ENCODE measurements at places on chromosomes 5 and 9.
A peak's percentile ranks its signal among the peaks of the same experiment; 100 is the strongest.

DNA sequence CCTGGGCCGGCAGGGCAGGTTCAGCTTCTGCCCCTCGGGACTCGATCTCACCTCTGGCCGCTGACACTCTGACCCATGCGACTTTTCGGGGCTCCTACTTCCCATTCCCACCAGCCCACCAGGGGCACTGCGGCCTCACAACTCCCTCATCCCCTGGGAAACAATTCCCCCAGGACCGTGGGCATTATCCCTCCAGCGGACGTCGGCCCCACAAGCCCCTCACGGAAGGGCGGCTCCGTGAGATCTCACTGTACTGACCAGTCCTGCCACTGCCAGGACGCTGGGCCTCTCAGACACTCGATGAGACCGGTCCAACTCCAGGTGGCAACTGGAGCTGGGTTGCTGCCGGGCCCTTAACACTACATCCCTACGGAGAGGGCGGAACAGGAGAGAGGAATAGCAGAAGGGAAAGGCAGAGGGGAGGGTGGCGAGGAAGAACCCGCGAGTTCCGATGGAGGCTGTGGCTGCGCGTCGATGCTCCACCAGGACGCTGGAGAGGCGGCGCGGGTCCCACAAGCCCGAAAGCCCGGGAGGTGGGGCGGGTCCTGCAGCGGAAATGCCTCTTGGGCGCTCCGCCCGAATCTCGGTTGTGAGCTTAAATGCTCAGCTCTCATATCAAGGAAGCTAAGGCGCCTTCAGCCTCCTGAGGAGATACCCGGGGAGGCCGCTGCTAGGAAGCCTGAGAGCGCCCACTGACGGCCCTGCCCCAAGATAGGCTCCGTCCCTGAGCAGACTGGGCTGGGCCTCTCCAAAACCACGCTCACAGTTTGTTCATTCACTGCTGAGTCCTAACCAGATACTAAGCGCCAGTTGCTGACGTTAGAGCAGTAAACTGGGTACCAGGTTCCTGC lies 36.3 kb downstream of the VCP start:
- DNase-seq, result peak; percentile 53

DNA sequence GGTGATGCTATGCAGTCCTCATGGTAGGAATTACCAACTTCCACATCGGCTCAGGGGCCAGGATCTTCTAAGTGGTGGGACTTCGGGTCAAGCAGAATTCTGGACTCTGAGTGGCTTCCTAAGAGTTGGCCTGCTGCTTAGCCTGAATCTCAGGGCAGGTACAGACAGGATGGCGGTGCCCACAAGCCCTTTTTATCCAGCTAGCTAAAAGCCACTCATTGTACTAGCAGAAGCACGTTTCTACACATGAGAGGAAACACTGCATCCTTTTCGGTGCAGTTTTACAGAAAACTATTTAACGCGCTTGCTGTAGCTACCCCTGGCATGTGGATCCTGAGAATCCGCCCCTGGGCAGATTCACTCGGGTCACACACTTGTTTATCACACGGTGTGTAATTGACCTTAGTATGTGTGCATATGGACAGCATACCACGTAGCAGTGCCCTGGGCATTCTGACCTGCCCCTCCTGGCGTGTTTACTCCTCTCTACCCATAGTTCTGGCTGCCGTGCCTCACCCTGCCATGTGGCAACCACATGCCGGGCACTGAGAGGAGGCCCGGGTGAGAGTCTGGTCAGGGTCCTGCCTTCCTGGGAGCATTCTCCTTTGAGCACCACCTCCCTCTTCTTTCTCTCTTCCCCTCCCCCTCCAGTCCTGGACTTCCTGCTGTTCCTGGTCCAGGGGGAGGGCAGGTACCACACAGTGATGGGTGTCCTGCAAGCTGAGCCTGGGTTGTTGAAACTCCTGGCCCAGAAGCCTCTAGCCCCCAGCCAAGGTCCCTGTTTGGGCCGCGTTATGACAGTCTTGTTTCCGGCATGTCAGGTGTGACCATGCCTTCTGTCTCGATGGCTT lies 65.9 kb downstream of the DAB2IP start:
- no peak for DNase-seq

GRCh38 chr5:43049236-43049635 lies 9.1 kb upstream of the ANXA2R start:
- no peak for DNase-seq

DNA sequence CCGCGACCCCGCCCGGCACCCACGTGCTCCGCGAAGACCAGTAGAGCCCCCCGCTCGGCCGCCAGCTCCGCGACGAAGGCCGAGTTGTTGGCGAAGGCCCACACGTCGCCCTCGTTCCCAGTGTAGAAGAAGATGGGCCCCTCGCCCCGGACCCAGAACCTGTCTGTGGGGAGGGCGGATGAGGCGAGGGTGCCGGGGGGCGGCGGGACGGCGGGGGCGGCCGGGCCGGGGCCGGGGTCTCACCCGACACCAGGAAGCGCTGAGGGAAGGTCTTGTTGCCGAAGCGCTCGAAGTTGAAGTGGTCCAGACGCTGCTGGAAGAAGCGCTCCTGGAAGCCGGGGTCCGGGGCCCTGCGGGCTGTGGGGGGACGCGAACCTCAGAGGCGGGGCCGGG lies 317 bp downstream of the DPP7 start:
- no peak for DNase-seq

DNA sequence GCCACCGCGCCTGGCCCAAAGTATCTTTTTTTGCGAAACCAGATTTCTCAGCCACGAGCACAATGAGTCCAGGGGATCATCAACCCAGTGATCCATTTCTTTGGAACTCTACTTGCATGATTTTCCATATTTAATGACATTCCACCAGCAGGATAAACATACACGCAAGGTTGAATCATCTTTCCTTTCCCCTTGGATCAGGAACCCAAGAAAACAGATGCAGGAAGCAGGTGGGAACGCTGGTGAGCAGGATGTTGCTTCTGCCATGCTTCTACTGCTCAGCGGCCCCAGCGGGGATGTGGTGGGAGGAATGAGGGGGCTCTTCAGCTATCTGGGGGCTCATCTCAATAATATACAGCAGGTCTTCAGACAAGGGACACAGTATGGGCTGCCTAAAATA lies 118.2 kb downstream of the SEC61B start:
- DNase-seq, result no peak

DNA sequence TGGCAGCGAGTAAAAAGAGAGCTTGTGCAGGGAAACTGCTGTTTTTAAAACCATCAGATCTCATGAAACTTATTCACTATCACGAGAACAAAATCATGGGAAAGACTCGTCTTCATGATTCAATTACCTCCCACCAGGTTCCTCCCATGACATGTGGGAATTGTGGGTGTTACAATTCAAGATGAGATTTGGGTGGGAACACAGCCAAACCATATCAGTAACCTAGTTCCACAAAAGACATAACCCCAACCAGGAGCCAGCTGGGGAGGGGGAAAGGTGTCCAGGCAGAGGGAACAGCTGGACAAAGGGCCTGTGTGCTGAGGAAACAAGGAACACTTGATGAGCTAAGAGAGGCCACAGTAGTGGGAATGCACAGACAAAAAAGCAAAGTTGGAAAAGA lies 71.1 kb downstream of the BASP1 start:
- DNase-seq, result no peak

DNA sequence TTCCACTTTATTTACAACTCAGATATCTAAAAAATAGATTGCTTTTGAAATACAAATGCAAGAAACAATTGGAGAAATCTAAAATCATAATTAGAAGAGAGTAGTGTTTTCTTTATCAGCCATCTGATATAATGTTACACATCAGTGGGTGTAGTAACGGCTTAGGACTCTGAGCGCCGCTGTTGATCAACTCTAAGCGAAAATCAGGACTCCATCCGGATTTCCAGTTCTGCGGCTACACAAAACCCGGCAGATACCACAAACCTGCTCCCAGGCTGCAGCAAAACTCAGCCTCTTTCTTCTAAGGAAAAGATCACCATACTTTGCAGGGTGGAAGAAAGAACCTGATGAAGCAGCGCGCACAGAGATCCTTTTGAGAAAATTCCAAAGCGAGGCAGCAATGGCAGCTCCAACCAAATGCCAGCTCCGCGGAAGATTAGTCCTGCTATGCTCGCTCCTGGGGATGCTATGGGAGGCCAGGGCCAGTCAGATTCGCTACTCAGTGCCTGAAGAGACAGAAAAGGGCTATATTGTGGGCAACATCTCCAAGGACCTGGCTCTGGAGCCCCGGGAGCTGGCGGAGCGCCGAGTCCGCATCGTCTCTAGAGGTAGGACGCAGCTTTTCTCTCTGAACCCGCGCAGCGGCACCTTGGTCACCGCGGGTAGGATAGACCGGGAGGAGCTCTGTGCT lies at the start of gene PCDHGA9:
Gene PCDHGA9 (plus strand): TSS at position 226 of the 691 bp plus-strand sequence. CDS start 175 bp downstream, at position 401.
- DNase-seq, result peak; percentile 70

- DNase-seq, result no peak
These were observed 2.8 kb downstream of the MGAT4B start for GRCh38 chr5:179803651-179804554.

GRCh38 chr5:110561510-110561909 lies 165.0 kb downstream of the TMEM232 start:
- DNase-seq, result no peak

- no peak for DNase-seq
These were observed 34.3 kb downstream of the FRMD3 start for GRCh38 chr9:83503866-83504265.

- no peak for DNase-seq
These were observed 209.9 kb upstream of the DMRT1 start for GRCh38 chr9:631596-631995.

GRCh38 chr5:66945389-66946349 lies 250.9 kb downstream of the CD180 start:
- DNase-seq, result no peak

- DNase-seq, result no peak
These were observed 117.1 kb downstream of the DAB2IP start for GRCh38 chr9:121768416-121769015.

DNA sequence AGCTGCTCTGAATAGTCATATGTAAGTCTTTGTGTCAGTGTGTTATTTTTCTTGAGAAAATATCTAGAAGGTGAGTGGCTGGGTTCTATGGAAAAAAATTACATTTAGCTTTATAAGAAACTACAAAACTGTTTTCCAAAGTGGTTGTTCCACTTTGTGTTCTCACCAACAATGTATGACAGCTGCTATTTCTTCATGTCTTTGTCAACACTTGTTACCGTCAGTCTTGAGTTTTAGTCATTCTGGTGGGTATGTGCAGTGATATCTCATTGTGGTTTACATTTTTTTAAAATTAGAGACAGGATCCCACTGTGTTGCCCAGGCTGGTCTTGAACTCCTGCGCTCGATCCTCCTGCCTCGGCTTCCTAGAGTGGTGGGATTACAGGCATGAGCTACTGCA lies 246.4 kb downstream of the PJA2 start:
- DNase-seq, result no peak

DNA sequence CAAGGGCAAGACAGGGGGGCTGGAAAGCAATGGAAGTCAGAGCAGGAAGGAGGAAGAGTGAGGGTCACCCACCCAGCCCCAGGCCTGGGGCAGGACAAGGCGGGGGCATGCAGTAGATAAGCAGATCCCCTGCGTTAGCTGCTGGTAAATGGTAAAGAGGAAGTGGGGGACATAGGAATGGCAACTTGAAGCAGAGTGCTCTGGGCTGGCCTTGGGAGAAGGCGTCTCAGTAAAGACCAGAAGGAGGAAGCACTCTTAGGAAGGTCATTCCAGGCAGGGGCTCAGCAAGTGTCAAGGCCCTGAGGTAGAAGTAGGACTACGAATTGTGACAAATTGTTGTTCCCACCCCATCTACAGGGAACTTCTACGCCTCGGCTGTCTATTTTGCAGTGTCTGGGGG lies 15.1 kb downstream of the TCOF1 start:
- no peak for DNase-seq

Measured in AG08396 (cell line).